Dorsolateral prefrontal cortex (tissue), 122 donors: ENCODE measurements at places on chromosomes 1 and 21.
A peak's percentile ranks its signal among the peaks of the same experiment; 100 is the strongest.

DNA sequence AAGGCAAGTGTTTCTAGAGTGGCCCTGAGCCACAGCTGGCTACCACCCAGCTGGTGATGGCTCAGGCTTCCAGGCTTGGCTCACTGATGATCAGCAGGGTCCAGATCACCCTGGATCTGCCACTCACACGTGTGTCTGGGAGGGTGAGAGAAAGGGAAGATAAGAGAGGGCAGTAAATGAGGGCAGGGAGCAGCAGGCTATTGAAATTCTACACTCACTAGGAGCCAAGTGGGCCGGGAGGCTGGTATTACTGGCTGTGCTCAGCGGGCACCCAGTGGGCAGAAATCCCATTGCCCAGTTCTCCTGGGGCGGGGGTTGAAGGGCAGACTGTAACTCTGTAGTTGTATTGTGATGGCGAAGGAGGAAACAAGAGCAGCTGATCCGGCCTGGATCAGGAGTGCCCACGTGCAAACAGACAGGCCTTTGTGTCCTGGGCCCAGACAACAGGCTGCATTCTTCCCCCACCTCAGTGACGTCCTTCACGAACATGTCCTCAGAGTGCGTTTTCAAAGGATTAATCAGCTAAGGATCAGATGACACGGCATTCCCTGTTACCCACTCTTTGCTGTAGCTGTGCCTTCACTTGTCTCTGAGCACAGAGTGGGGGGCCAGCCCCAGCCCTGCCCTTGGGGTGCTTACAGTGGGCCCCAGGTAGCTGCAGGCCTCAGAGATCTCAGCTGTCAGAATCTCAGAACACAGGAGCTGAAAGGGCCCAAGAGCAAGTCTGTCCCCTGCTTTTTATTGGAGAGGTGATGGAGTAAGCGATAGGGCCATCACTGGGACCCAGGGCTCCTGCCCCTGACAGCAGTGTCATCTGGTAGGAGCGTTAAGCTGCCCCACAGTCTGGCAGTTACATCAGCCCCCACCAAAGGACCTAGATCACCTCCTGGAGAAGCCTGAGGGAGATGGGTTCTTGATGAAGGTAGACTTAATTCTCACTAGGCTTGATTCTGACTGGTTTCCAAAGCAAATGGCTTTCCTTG lies 60.5 kb downstream of the ATP1A1 start:
- DNase-seq: peak; percentile 94

DNA sequence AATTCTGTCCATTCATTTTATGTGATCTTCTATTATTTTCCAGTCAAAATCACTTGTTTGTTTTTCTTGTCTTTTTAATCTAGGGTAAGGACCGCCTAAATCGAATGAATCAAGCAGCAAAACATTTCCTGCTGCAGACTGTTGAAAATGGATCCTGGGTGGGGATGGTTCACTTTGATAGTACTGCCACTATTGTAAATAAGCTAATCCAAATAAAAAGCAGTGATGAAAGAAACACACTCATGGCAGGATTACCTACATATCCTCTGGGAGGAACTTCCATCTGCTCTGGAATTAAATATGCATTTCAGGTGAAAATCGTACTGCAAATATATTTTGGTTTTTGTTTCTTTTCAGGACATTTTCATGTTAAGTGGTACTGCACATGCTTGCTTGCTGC lies 20.5 kb downstream of the CLCA4 start:
- DNase-seq: no peak

DNA sequence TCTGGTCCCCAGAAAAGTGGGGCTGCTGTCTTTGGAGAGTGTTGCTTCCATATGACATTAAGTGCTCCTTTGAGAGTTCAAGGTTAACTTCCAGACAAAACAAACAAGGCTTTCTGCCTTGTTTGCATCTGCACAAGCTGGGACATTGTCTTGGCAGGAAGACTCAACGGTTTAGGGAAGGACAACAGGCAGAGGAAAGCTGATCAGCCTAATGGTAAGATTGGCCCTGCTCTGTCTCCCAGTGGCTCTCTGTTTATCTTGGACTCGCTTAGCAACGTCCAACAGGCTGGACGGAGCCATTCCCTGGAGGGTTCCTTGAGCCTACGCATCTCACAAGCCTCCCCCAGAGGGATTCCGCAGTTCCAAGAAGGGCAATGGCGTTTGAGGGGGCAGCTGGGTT lies 62.2 kb upstream of the SLC44A3 start:
- DNase-seq: no peak

DNA sequence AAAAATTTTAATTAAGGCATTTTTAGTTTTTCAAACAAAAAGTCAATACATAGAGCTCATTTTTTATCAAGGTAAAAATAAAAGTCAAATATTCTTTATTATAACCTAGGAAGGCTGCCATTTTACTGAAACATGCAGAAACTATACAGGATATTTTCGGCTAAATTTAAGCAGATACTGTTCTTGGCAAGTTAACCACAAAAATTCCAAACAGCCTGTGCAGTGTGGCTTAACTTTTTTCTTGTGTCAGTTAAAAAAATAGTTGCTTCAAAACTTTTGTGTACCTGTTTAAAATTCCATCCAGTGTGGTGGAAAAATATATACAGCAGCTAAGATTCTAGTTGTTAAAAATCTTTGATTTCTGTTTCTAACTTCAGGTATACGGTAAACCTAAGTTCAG lies 135.0 kb downstream of the ATP5PO start:
- DNase-seq: no peak

- no peak for DNase-seq
Observed at GRCh38 chr1:104906141-104906540, 1156.4 kb downstream of the AMY1C start.

- DNase-seq: no peak
Observed at GRCh38 chr1:181456551-181456950, 26.8 kb upstream of the CACNA1E start.

DNA sequence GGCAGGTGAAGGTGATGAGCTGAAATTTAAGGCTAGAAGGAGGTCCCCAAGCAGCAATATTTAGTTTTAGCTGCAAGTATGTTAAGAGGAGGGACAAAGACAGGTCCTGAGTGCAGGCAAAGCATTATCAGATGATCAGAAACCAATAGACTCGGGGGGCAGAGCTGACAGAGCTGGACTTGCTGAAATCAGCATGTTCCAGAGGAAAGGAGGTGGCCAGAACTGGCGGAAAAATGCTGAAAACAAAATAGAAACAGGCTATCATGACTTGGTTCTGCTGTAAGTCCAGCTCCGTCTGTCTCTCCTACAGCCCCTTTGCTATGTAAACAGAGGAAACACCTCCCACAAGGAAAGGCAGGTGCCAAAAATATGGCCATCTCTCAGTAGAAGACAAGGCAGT lies at the start of gene CD5L:
Gene CD5L, minus strand, starts transcription at position 101 of the 400 bp plus-strand sequence. CDS start 107 bp downstream, outside the sequence.
- DNase-seq: no peak

GRCh38 chr1:235999259-235999925 lies 65.5 kb downstream of the NID1 start:
- no peak for DNase-seq
